ENCODE measurements at places on chromosomes 11 and 22.

DNA sequence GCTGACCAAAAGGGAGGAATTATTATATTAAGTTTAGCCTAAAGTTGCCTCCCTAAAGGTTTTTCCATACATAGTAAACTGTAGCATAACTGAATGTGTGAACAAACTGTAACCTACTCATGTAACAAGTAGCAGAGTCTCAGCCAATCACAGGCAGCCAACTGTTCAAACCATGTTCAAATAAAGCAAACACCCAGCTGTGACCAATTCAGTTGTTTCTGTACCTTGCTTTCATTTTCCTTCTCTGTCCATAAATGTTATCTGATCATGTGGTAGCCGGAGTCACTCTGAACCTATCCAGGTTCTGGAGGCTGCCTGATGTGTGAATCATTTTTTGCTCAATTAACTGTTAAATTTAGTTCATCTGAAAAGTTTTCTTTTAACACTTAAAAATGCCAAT is 373.5 kb downstream of the GUCY1A2 start:
- no peak for DNase-seq

- no peak for DNase-seq
These were observed 4.7 kb downstream of the CSDC2 start for GRCh38 chr22:41565403-41566054.

DNA sequence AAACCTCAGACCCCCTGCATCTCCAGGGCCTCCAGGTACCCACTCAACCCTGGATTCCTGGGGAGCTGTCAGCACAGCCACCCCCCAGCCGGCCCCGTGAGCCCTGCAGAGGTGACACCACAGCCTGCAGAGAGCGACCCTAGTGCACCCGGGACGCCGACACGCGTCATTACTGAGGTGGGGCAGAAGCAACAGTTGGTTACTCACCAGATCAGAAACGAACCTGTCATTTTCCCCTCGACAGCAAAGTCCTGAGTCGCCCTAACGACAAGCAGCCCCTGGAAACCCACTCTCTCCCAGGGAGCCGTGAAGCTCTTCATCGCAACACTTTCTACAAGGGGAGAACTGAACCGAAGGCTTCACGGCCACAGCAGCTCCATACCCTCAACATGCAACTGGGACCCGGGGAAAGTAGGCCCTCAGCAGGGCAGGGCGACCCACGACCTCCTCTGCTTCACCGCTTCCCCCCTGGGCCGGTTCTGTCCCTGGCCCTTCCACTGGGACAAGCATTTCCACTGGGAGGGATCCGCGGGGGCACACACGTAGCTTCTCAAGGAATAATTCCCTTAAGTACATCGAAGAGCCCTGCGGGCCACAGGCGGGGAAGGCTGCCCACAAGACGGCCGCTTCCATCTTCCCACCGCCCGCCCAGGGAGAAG is 1.6 kb downstream of the BRD1 start:
- DNase-seq, result peak; percentile 27

- DNase-seq, result no peak
These were observed 59.2 kb upstream of the CD5 start for GRCh38 chr11:61042961-61043540.

DNA sequence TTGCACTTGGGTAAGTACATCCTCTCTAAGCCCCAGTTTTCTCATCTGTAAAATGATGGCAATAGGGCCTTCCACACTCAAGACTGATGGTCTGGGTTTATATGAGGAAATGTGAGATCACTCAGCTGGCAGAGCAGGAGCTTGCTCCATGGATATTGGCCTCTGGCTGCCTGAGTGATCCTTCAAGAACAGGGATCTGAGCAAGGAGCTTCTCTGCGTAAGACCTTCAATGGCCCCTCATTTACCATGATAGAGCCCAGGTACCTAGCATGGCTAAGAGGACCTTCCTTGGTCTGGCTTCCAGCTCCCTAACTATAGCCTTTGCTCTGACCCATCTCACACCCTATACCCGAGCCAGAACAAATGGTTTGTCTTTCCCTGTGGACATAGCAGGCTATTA is 5.5 kb downstream of the ROBO4 start:
- no peak for DNase-seq

GRCh38 chr22:45296628-45297297 is 12.0 kb downstream of the UPK3A start:
- DNase-seq, result no peak

DNA sequence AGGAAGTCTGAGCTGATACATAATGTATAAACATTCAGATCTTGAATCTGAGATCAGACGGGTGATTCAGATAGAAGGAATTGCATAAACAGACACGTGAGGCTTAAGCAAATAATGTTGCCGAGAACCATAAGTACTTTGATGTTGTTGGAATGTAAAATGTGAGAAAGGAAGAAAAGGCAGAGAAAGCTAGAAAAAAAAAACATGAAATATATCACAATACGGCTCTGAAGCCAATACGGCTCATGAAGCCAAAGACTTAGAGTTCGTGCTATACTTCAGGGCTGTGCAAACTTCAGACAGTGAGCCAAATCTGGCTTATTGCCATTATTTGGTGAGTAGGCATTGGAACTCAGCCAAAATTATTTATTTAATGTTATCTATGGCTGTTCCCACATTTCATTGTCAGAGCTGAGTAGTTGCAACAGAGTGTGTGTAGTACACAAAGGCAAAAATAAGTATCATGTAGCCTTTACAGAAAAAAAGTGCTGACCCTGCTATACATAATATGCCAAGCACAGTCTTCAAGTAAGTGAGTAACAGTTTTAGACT is 673.3 kb downstream of the CNTN5 start:
- no peak for DNase-seq

GRCh38 chr22:47069270-47069669 is 306.8 kb downstream of the TBC1D22A start:
- DNase-seq, result no peak

GRCh38 chr11:1706634-1707400 is 9.8 kb downstream of the KRTAP5-6 start:
- no peak for DNase-seq

- peak; percentile 66 for DNase-seq
These were observed 1.1 kb upstream of the CD6 start for GRCh38 chr11:60970369-60970774.

- no peak for DNase-seq
These were observed 218.2 kb upstream of the CARD18 start for GRCh38 chr11:105357764-105358163.

DNA sequence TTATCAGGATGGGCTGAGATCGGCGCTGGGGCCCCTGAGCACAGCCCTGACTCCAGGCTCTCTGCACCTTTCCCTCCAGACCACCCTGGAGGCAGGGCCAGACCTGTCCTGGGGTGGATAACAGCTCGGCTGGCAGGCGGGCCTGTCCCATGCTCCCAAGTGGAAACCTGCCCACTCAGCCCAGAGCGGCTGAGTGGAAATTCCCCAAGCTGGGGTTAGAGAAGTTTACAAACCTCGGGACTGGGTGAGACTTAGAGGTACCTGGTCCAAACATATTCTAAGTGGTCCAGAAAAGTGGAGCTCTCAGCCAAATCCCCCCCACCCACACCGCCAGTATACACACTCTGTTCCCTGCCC is 4.8 kb upstream of the FXYD2 start:
- DNase-seq, result no peak

DNA sequence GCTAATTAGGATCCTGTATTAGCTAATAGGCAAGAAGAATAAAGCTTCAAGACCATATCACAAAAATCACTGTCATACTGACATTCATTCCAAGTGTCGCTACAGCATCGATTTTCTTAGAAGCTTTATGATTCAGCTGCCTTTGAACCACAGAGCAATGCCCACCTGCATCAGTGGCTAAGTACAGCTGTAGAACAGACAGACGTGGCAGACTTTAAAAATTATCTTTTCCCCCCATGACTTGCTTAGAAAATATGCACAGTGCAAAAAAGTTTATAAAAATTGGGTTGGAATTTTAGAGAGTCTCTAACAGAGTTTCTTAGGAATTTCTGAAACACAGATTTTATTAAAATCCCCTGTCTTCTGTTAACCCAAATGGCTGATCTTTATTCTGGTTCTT is 120.8 kb downstream of the CADM1 start:
- DNase-seq, result no peak

- DNase-seq, result no peak
These were observed 8.3 kb upstream of the POU2AF1 start for GRCh38 chr11:111387363-111387762.

- no peak for DNase-seq
These were observed 303.5 kb downstream of the TBC1D22A start for GRCh38 chr22:47065756-47066615.

- no peak for DNase-seq
These were observed 2.8 kb downstream of the ACP2 start for GRCh38 chr11:47245611-47246357.

- no peak for DNase-seq
These were observed 29.8 kb upstream of the MSANTD2 start for GRCh38 chr11:124829986-124830385.

GRCh38 chr11:77092382-77092781 is 10.3 kb upstream of the OMP start:
- DNase-seq, result no peak

- no peak for DNase-seq
These were observed 76.1 kb downstream of the KIRREL3 start for GRCh38 chr11:126924376-126925040.

- DNase-seq, result no peak
These were observed 101.9 kb downstream of the MICAL2 start for GRCh38 chr11:12212174-12212820.

GRCh38 chr11:114399490-114400215 is 658 bp downstream of the C11orf71 start:
- DNase-seq, result no peak

GRCh38 chr22:35230839-35231584 is 26.3 kb upstream of the HMGXB4 start:
- no peak for DNase-seq

DNA sequence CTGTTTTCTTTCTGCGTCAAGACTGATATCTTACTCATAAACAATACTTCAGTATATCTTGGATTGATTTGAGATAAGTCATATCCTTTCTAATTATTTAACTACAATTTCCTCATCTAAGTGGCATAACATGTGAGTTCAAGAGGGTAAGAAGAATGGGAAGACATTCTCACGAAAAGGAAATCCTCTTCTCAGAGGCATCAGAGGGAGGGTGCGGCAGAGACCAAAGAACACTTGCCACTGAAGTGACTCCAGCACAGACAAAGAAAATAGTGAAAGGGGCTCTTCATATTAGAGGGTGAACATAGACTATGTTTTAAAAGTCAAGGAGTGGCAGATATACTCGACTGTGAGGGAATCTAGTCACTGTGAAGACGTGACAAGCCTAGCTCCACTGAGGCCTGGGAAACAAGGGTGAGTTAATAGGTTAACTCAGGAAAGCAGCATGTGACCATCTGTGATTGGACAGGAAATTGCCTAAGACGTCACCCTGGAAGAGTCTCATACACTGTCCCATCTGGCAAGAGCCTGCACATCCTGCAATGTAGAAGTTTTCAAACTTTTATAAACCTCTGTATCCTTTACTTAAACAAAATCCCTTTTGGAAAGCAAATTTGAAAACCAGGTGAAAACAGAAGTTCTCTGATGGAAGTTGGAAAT is 1.9 kb upstream of the MMP1 start:
- no peak for DNase-seq

DNA sequence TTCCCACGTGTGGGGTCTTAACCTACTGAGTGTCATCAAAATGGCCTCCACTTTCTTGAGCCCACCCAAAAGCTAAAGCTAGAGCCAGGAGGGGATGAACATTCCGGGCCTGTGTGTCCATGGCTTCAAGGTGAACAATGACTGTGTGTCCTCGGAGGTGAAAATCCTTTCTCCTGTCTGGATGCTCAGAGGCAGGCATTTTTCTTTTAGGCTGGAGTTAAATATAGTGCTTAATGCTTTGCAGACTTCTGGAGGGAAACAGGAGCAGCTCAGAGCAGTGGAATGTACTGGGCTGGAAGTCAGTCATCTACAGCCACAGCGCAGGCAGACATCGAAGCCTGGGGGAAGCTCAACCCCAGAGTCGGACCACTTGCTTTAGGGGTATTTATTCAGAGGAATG is 68.6 kb upstream of the TMEM45B start:
- no peak for DNase-seq

DNA sequence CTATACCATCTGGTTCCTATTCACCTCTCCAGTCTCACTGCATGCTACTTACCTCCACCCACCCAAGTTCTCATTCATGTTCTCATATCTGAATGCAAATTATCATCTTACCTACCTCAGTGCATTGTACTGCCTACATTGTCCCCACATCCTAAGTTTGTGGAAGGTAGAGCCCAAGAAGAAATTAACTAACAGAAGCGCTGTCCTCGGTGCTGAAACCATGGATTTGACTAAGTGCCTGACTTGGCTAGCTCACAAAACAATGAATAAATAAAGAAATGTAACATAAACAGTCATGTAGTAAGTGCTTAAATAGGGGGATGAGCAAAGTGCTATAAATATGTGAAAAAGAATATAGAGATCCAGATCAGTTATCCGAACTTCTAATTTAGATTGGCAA is 63.2 kb downstream of the GRIA4 start:
- DNase-seq, result no peak

- DNase-seq, result no peak
These were observed 281.2 kb downstream of the CADM1 start for GRCh38 chr11:115222863-115223530.

DNA sequence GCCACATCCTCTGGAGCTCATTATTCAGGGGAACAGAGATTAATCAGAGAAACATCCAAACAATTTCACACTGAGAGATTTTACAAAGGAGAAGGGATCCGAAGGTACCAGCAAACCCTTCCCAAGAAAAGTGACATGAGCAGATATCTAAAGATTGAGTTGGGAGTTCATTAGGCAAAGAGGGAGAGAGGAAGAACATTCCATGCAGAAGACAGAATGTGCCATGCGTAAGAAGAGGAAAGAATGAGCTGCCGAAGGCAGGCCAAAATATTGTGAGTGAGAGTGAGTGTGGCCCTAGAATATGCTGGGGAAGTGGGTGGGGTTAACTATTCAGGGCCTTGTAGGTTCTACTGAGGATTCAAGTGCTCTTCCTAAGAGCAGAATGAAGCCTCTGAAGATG is 50.0 kb upstream of the LYVE1 start:
- no peak for DNase-seq

DNA sequence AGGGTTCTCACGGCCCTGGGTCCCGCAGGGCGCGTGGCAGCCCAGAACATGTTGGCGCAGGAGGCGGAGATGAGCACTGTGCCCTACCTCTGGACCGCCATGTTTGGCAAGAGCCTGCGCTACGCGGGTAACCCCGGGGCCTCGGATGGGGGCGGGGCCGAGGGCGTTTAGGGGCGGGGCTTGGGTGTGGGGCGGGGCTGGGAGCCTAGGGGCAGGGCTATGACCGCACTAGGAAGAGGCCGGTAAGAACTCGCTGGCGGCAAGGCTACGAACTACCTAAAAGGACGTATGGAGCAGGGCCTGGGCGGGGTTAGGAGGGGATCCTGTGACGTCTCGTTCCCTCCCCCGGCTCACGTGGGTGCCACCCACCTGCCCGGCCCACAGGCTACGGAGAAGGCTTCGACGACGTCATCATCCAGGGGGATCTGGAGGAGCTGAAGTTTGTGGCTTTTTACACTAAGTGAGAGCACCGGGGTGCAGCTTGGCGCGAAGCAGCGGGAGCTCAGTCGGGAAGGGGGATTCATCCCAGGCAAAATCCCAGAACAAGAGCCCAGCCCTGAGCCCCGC is 2.8 kb upstream of the LZTR1 start:
- DNase-seq, result peak; percentile 46

All from stimulated activated CD8-positive, alpha-beta memory T cell treated with anti-CD3 and anti-CD28 coated beads, Interleukin-4, amount 100 ng/mL, for 4 hours (primary cell).